ENCODE measurements at places on chromosomes 5 and 9.

GRCh38 chr5:134463991-134464760 lies 52.5 kb upstream of the CDKN2AIPNL start:
- peak; percentile 42 for DNase-seq

- DNase-seq = peak; percentile 12
Observed at GRCh38 chr5:112116371-112116770, 302.7 kb downstream of the EPB41L4A start.

DNA sequence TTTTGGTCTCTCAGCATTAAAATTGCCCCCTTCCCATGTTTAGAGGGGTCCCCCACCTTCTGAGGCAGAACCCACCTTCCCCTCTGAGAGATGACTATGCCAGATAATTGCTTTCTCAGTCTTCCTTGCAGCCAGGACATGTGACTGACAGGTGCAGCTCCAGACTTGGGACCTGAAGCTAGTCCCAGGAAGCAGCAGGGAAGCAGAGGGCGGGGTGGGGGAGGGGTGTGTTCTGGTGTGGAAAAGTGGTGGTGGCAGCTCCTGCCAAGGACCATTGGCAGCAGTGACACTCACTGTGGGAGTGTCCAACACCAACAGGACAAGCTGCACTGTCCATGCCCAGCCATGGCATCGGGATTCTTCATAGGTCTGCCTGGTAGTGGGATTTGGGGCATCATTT lies 2.3 kb downstream of the EIF4E1B start:
- DNase-seq = no peak

DNA sequence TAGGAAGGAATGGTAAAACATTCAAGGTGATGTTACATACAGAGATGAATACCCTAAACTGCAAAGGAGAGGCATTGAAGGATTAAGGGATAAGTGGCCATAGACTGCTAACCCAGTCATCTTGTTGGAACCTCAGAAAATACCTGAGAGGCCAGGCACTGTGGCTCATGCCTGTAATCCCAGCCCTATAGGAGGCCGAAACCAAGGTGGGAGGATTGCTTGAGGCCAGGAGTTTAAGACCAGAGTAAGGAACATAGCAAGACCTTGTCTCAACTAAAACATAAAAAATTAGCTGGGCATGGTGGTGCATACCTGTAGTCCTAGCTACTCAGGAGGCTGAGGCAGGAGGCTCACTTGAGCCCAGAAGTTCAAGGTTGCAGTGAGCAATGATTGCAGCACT lies 10.9 kb downstream of the ECM2 start:
- no peak for DNase-seq

- no peak for DNase-seq
Observed at GRCh38 chr9:9100070-9100469, 1300.5 kb upstream of the DMAC1 start.

GRCh38 chr9:28915202-28915930 lies 1342.1 kb upstream of the C9orf72 start:
- no peak for DNase-seq

- peak; percentile 31 for DNase-seq
Observed at GRCh38 chr5:111635916-111636570, 121.0 kb downstream of the NREP start.

DNA sequence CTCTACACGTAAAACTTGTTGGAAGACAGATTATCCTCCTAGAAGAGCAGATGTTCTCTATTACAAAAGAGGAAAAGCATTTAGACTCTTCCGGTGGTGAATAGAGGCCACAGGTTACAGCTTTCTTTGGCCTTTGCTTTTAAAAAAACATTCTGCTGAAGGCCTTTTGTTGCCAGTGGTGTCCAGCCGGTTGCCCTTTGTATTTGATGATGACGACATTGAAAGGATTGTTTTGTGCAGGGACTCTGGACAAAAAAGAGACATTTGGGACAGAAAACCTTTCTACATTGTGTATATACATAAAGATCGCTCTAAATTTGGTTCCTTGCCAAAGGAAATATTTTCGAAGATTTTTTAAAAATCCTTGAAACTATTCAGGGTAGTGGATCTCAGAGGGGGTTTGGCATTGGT lies 180.3 kb downstream of the C9orf152 start:
- DNase-seq = peak; percentile 90

DNA sequence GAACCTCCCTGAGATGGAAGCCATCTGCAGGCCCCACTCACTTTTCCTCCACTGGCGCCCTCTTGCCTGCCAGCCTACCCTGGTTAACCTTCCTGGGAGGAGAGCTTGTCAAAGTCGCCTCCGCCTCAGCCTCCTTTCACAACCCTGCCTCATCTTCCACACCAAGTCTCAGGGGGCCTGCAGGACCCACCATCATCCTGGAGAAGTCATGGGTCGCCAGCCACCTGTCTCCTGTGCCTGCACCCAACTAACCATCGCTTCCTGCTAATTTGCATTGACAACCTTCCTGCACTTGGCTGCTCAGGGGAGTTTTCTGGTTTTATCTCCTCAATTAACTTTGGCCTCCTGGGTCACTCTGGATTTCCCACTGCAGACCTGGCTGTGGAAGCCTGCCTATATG lies 52.8 kb upstream of the GRHPR start:
- no peak for DNase-seq

DNA sequence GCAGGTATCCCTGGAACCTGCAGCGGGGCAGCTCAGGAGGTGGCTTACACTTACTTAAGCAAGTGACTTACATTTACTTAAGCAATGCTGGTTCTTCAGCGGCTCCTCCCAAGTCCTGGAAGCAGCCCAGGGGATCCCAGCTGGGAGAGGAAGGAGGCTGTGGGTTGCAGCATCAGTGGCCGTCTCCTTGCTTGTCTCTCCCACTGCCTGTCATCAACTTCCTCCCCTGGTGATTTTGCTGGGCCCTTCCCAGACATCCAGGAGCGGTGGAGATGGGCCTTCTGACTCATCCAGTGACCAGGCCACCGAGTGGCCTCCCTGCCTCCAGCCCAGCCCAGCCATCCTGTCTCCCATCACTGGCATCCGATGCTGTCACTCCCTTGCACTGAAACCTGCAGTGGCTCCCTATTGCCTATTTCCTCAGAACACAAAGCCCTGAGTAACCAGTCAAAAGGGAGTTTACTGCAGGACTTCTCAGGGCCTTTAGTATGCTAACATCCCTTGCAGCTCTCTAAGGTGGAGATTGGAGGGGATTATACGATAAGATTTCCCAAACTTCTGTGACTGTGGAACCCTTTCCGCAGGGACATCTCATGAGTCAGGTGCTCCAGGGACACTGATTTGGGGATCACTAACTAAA lies 155.9 kb upstream of the PHYKPL start:
- peak; percentile 49 for DNase-seq

- DNase-seq = peak; percentile 0
Observed at GRCh38 chr5:24539613-24540012, 105.2 kb downstream of the CDH10 start.

GRCh38 chr5:141494761-141495452 lies 6.0 kb downstream of the PCDHGC5 start:
- no peak for DNase-seq

DNA sequence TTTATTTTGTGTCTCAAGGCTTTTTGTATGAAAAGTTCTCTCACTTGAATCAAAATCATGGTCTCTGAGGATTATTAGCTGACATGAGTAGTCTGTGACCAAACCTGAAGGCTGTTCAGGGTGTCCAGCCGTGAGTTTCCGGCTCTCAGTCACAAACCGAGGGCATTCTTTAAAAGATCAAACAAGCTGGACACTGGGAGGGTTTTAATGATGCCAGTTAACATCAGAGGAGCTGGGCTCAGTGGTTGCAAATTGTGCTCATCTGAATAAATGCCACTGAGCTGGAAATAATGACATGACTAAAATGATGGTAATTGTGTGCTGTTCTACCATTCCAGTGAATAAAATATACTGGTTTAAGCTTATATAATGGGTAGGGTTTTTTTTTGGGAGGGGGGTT lies 153.1 kb downstream of the FOCAD start:
- no peak for DNase-seq

- peak; percentile 76 for DNase-seq
Observed at GRCh38 chr5:149133795-149134777, 7.2 kb upstream of the ABLIM3 start.

GRCh38 chr9:20592673-20593072 lies 29.6 kb downstream of the MLLT3 start:
- DNase-seq = no peak

GRCh38 chr5:124460642-124461041 lies 285.8 kb downstream of the ZNF608 start:
- no peak for DNase-seq

- peak; percentile 73 for DNase-seq
Observed at GRCh38 chr9:131773911-131774379, 34.1 kb upstream of the RAPGEF1 start.
